ENCODE measurements at places on chromosomes 11 and 22. TPM values are rescaled to one million over a fixed set of nuclear protein-coding genes. Genes with fewer than 3 reads are reported as not detected.
A peak's percentile ranks its signal among the peaks of the same experiment; 100 is the strongest.

DNA sequence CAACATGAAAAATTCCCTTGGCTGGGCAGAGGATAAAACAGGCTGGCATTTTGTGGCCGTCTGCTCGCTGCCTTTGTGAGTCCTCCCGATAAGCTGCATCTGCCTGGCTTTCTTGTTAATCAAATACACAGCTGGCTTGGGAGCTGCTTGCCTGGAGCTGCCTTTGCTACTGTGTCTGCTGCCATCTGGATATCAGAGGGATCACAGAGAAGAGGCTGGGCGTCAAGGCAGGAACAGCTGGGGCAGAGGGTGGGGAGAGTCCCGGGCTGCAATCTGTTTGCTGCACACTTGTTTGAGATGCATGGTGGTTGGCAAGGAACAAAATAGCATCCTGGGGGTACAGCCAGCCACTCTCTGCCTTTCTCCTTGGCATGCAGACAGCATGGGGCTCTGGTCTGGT lies 36.0 kb downstream of the COMMD9 start:
- no peaks in the 10 kb centered on the region for H3K4me1 ChIP-seq
- no peak overlapping the region for H3K27ac ChIP-seq
- H3K27me3 ChIP-seq = peaks cover 10% of the 10 kb centered on the region
- DNase-seq = no peak
- H3K36me3 ChIP-seq = no peaks in the 10 kb centered on the region
- no peak overlapping the region for H3K4me3 ChIP-seq

GRCh38 chr22:32752326-32752725 lies 49.2 kb upstream of the TIMP3 start:
- no peak overlapping the region for H3K27ac ChIP-seq
- DNase-seq = no peak
- no peaks in the 10 kb centered on the region for H3K4me1 ChIP-seq
- H3K4me3 ChIP-seq = no peak overlapping the region

- peaks cover 26% of the 10 kb centered on the region for H3K36me3 ChIP-seq
- no peak overlapping the region for H3K4me3 ChIP-seq
- H3K27ac ChIP-seq = no peak overlapping the region
Observed at GRCh38 chr11:46422588-46422987, 31.0 kb upstream of the CHRM4 start.

GRCh38 chr11:10293423-10294289 lies at the start of gene SBF2:
SBF2 (minus strand) TSS chr11:10294219; CDS start chr11:10294069, 150 bp downstream.
- no peaks in the 10 kb centered on the region for H3K36me3 ChIP-seq
- H3K4me1 ChIP-seq = peaks cover 33% of the 10 kb centered on the region
- H3K27me3 ChIP-seq = peaks cover 51% of the 10 kb centered on the region
- peak; percentile 93 for DNase-seq
- peak within 1 kb of the TSS; percentile 82 for H3K4me3 ChIP-seq

DNA sequence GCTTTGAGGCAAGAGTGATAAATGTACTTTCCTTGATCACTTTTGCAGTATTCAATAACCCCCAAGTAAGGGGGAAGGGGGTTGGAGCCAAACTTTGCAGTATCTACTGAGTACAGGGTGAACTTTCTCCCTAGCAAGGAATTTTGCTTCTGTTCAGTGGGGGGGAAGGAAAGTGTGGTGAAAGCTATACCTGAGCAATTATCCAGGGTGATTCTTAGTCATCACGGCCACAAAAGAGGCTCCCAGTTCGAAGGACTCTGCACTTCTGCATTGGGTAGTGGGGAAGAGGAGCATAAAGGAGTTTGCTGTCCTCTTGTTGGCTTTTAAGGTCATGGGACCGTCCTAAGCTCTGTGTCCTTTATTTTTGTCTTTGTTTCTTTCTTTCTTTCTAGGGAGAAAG lies 346.5 kb upstream of the SYN3 start:
- H3K36me3 ChIP-seq = no peaks in the 10 kb centered on the region
- H3K4me3 ChIP-seq = no peak overlapping the region
- no peak for DNase-seq
- no peaks in the 10 kb centered on the region for H3K27me3 ChIP-seq
- H3K4me1 ChIP-seq = no peaks in the 10 kb centered on the region

DNA sequence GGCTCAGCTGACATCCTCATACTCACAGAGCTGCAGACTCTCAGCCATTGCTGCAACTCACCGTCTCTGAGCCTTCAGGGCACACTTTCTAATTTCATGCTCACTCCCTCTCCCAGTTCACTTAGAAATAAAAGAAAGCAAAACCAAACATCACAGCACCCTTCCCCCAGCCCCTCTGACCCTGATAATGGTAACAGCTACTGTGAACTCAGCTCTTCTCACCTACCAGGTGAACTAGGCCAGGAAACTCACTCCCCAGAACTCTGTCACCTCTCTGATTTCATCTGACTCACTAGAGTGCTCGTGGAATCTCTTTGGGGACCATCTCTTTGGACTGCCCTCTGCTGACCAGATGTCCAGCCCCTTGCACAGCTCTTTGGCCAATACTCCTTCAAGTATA lies 14.5 kb upstream of the PARVA start:
- peaks cover 8% of the 10 kb centered on the region for H3K27me3 ChIP-seq
- H3K36me3 ChIP-seq = peaks cover 9% of the 10 kb centered on the region
- peaks cover 25% of the 10 kb centered on the region for H3K4me1 ChIP-seq

GRCh38 chr11:118128721-118129470 lies 23.7 kb downstream of the SCN4B start:
- H3K36me3 ChIP-seq = no peaks in the 10 kb centered on the region
- peaks cover 2% of the 10 kb centered on the region for H3K4me1 ChIP-seq
- H3K27me3 ChIP-seq = peaks cover 9% of the 10 kb centered on the region
- DNase-seq = no peak
- H3K27ac ChIP-seq = no peak overlapping the region
- H3K4me3 ChIP-seq = no peak overlapping the region

DNA sequence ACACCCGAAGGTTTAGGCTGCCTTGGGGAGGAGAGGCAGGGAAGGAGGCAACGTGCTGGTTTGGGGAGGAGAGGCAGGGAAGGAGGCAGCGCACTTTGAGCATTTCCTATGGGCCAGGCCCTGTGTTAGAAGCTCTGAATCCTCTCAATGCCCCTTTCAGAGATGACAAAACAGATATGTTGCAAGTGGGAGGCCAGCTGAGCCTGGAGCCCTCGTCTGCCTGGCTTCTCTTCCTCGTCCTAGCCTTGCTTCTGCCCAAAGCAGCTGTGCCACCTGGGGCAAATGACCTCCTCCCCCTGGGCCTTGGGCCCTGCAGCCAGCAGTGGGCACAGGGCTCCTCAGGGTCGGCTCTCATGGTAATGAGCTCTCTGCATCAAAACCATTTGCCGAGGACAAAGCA lies 15.3 kb upstream of the LRRC32 start:
- H3K4me3 ChIP-seq = peak overlapping the region; percentile 46
- no peaks in the 10 kb centered on the region for H3K36me3 ChIP-seq
- peaks cover 5% of the 10 kb centered on the region for H3K27me3 ChIP-seq
- H3K4me1 ChIP-seq = peaks cover 12% of the 10 kb centered on the region
- DNase-seq = no peak

DNA sequence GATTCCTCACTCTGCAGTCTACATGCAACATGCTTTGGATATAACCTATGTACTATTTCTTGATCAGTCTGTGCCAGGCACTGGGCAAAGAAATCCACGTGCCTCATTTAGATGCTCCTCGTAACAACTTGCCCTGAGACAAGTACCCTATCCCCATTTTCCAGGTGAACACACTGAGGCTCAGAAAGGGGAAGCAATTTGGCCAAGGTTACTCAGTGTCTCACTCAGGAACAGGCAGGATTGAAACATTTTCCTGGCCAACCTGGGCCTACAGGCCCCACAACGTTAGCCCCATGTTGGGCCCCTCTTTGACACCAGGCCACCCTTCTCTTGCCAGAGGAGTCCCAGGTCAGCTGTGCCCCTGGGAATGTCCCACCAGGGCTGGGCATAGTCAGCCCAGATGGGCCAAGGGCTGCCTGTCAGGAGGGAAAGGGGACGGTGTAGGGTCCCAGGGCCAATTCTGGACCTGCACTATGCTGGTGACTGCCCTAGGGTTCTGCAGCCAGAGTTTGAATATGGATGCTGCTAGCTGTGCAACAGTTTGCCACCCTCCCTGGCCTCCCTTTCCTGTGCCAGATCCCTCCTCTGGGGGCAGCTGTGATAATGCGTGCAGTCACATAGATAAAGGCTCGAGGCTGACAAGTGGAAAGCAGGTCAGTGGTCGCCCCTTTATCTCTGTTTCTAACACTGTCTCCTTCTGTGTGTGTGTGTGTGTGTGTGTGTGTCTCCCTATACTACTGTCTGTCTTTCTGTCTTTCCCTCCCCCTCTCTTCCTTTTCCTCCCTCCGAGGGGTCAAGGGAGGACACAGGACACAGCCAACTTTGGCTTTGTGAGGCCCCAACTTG lies 10.4 kb upstream of the EMID1 start:
- no peak overlapping the region for H3K27ac ChIP-seq
- no peak for DNase-seq
- no peaks in the 10 kb centered on the region for H3K36me3 ChIP-seq
- H3K4me1 ChIP-seq = no peaks in the 10 kb centered on the region
- peaks cover 24% of the 10 kb centered on the region for H3K27me3 ChIP-seq

GRCh38 chr22:44380756-44381486 lies 68.2 kb upstream of the SHISAL1 start:
- H3K4me3 ChIP-seq = no peak overlapping the region
- no peaks in the 10 kb centered on the region for H3K36me3 ChIP-seq
- no peak overlapping the region for H3K27ac ChIP-seq
- DNase-seq = no peak
- H3K4me1 ChIP-seq = no peaks in the 10 kb centered on the region

DNA sequence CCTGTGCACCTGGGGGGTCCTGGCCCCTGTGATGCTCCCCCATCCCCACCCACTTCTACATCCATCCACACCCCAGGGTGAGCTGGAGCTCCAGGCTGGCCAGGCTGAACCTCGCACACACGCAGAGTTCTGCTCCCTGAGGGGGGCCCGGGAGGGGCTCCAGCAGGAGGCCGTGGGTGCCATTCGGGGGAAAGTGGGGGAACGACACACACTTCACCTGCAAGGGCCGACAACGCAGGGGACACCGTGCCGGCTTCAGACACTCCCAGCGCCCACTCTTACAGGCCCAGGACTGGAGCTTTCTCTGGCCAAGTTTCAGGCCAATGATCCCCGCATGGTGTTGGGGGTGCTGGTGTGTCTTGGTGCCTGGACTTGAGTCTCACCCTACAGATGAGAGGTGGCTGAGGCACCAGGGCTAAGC lies 20.0 kb upstream of the TALDO1 start:
- H3K36me3 ChIP-seq = no peaks in the 10 kb centered on the region
- H3K27ac ChIP-seq = no peak overlapping the region
- peaks cover 10% of the 10 kb centered on the region for H3K4me1 ChIP-seq
- H3K27me3 ChIP-seq = peaks cover 8% of the 10 kb centered on the region

DNA sequence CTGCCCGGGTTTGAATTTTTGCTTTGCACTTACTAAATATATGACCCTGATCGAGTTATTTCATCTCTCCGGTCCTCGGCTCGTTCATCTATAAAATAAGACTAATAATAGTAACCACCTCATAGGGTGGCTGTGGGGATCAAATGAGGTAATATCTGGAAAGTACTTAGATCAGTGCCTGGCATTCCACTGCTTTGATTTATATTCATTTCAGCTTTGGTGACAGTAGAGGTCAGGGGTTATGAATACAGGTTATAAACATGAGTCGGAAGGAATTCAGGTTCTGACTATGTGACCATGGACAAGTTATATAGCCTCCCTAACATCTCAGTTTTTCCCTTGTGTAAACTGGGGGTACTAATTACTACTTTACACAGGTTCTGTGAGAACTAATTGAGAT lies 2.9 kb upstream of the TEAD1 start:
- H3K27me3 ChIP-seq = peaks cover 53% of the 10 kb centered on the region
- no peaks in the 10 kb centered on the region for H3K36me3 ChIP-seq
- DNase-seq = no peak

DNA sequence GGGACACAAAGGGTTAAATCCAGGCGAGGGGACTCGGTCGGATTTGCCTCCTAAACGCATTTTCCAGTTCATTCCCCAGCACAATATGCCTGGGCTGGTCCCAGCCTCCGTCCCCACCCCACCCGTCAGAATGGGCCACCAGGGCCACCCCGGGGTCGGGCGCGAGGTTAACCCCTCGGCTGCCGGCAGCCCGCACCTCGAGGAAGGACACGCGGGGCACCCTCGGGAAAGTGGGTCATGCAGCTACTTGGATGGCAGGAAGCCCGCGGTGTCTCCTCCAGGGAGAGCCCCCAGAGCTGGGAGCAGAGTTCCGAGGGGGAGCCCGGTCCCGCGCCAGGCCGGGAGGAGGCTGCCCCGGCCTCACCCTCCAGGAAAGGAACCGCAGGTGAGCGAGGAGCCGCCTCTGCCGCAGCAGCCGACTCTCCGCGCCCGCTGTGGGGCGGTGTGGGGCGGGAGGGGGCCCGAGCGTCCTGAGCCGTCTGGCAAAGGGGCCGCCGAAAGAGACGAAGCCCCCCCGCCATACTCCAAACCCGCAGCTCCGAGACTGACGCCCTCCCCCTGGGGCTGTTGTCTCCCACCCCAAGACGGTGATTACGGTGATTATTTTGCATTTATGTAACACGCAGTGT lies 1.4 kb downstream of the NECTIN1 start:
- H3K27ac ChIP-seq = no peak overlapping the region
- H3K36me3 ChIP-seq = no peaks in the 10 kb centered on the region
- H3K4me1 ChIP-seq = peaks cover 15% of the 10 kb centered on the region
- peak overlapping the region; percentile 85 for H3K4me3 ChIP-seq

DNA sequence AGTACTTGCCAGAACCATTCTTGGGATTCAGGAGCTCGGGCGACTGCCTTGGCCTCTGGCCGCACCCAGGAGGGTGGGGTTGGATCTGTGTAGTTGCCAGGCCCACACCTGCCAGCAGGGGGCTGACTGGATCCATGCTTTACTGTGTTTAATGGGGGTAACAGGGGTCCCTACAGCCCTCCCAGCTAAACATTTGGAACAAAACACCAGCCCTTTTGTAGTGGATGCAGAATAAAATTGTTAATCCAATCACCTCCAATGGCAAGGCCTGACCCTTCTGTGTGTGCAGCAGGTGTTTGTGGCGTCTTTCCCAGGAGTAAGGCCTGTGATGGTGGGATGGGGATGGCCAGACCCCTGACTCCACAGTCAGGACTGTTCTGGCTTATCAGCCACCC lies 22.5 kb downstream of the SUN2 start:
- no peaks in the 10 kb centered on the region for H3K27me3 ChIP-seq
- H3K4me1 ChIP-seq = peaks cover 34% of the 10 kb centered on the region
- no peak overlapping the region for H3K4me3 ChIP-seq
- peak overlapping the region; percentile 56 for H3K27ac ChIP-seq

DNA sequence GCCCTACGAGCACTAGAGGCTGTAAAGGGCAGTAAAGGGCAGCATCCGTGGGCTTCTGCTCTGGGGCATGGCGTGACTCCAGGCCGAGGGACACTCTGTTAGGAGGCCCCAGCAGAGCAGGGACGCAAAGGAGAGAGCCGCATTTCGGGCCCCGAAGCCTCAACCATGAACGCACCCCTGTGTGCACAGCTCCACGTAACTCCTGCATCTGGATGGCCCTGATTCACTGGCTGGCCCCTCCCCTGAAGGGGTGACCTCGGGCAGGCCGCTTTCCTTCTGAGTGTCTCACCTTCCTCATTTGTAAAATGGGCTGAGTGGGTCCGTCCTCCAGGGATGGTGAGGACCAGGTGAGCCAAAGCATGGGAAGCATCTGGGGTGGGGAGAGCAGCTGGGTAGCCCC lies 13.6 kb downstream of the SHISAL1 start:
- DNase-seq = no peak
- H3K36me3 ChIP-seq = no peaks in the 10 kb centered on the region
- H3K27me3 ChIP-seq = peaks cover under 1% of the 10 kb centered on the region
- no peaks in the 10 kb centered on the region for H3K4me1 ChIP-seq

GRCh38 chr11:100715165-100715761 lies 28.2 kb downstream of the ARHGAP42 start:
- H3K27ac ChIP-seq = no peak overlapping the region
- DNase-seq = no peak
- H3K36me3 ChIP-seq = no peaks in the 10 kb centered on the region

GRM5 gene
- total RNA-seq = not detected

CYP2D6 gene
- total RNA-seq = 3.8 TPM

KRTAP5-2 gene
- not detected for total RNA-seq

OR52I1 gene
- total RNA-seq = not detected

HIPK3 gene
- 37.5 TPM for total RNA-seq

TSPAN18 gene
- 1.5 TPM for total RNA-seq

CEP57 gene
- total RNA-seq = 75.7 TPM

ADM gene
- total RNA-seq = 5.1 TPM

C11orf65 gene
- 0.30 TPM for total RNA-seq

Measured in activated CD4-positive, alpha-beta T cell treated with anti-CD3 and anti-CD28 coated beads, Interleukin-2, amount 10 ng/mL, durations not matched to agents 24 days and 14 days (primary cell).